Naive thymus-derived CD4-positive, alpha-beta T cell (primary cell): ENCODE measurements at places on chromosomes 13 and 19. TPM values are rescaled to one million over a fixed set of nuclear protein-coding genes. Genes with fewer than 3 reads are reported as not detected.

GRCh38 chr19:16405797-16406196 lies 66.0 kb downstream of the EPS15L1 start:
- no peaks in the 10 kb centered on the region for H3K4me1 ChIP-seq
- H3K27me3 ChIP-seq: no peaks in the 10 kb centered on the region
- no peak overlapping the region for H3K27ac ChIP-seq
- DNase-seq: no peak
- H3K36me3 ChIP-seq: no peaks in the 10 kb centered on the region
- no peak overlapping the region for H3K4me3 ChIP-seq

DNA sequence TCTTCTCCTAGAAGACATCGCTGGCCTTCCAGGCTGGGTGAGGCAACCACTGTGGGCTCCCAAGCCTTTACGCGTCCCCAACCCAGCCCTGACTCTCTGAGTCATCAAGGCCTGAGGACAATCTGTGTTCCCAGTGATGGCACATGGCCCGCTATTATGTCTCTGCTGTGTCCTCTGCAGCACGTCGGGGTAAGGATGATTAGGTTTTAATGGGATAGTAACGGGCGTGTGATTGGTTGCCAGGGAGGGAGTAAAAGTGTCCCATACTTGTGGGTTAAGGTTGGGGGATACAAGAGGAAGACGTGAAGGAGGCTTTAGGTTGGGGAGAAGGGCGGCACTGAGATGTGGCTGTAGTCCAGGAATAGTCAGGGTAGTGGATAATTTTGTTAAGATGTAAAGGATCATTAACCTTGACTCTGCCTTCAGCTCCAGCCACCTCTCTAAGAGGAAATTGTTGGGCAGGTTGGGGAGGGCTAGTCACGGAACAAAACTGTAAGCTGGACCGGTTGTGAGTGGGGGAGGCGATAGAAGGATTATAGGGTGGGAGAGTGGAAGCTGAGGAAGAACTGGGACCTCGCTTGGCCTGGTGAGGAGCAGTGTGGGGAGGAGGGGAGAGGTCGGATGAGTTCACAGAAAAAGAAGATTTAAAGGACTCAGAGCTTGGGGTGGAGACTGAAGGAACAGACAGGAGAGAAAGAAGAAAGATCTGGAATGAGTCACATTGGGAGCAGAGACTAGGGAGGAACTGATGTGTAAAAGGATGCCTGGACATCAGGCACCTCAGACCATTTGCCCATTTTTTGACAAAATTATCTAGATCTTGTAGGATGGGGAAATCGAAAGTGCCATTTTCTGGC lies 27.9 kb upstream of the IGFL1 start:
- DNase-seq: no peak
- no peak overlapping the region for H3K27ac ChIP-seq
- no peaks in the 10 kb centered on the region for H3K36me3 ChIP-seq
- H3K4me3 ChIP-seq: no peak overlapping the region

Gene ZNF709
- total RNA-seq: 8.0 TPM

Gene KCNN1
- 0.05 TPM in 1 of 2 replicates, not detected in the other for total RNA-seq

Gene ZNF497
- 2.7 TPM for total RNA-seq

DNA sequence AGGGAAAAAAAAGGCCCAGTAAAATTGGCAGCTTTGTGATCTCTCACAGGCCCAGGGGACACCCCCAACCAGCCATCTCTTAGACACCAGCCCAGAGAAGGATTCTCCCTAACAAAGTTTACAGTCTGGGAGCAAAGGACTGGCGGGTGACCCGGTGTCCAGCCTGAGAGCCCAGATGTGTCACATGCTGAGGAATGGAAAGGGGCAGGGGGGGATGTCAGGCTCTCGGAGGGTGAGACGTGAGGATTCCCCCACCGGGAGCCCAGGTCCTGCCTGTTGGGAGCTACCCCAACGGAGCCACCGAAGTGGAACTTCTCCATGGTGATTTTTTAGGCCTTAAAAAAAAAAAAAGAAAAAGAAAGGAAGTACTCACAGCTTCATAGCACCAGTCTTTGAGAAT lies 4.8 kb upstream of the CTXN1 start:
- H3K27me3 ChIP-seq: no peaks in the 10 kb centered on the region
- H3K4me1 ChIP-seq: peaks cover 4% of the 10 kb centered on the region
- H3K27ac ChIP-seq: no peak overlapping the region
- peaks cover 57% of the 10 kb centered on the region for H3K36me3 ChIP-seq

Gene GZMM
- 68.7 TPM for total RNA-seq

- no peak for DNase-seq
- H3K27ac ChIP-seq: no peak overlapping the region
- no peaks in the 10 kb centered on the region for H3K4me1 ChIP-seq
- no peaks in the 10 kb centered on the region for H3K36me3 ChIP-seq
Observed at GRCh38 chr13:37690361-37690760, 91.8 kb upstream of the POSTN start.

DNA sequence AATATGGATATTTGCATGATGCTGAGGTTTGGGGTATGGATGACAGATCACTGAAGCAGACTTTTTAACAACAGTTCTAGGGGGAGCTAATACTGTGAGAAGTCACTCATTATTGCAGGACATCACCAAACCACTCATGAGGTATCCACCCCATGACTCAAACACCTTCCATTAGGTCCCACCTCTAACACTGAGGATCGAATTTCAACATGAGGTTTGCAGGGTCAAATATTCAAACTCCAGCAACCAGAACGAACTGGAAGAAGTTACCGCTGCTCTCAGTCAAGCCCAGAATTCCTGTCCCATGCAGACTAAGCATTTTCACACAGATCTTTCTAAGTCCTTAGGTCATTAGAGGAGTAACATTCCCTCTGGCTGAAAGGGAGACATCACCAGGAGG lies 758.9 kb downstream of the UQCRFS1 start:
- no peak overlapping the region for H3K4me3 ChIP-seq
- DNase-seq: no peak
- H3K36me3 ChIP-seq: no peaks in the 10 kb centered on the region
- H3K4me1 ChIP-seq: no peaks in the 10 kb centered on the region
- no peaks in the 10 kb centered on the region for H3K27me3 ChIP-seq
- no peak overlapping the region for H3K27ac ChIP-seq

DNA sequence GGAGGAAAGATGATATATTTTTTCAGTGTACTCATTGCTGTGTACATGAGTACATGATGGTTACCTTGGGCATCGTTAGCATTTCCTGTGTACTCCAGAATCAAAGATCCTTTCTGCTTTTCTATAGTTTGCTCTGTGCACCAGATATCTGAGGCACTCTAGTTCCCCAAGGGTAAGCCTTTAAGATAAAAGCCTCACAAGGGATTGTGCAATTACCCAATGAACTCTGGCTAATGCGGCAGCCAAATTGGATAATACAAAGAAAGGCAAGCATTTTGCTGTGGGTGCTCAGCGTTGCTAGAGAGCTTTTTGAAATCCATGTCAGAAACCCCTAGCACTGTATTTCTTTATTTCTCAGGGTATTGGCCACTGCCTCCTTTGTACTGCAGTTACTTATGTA lies 2.9 kb downstream of the CYSLTR2 start:
- no peak overlapping the region for H3K27ac ChIP-seq
- no peaks in the 10 kb centered on the region for H3K27me3 ChIP-seq

Gene RASGRP4
- total RNA-seq: 32.7 TPM

DNA sequence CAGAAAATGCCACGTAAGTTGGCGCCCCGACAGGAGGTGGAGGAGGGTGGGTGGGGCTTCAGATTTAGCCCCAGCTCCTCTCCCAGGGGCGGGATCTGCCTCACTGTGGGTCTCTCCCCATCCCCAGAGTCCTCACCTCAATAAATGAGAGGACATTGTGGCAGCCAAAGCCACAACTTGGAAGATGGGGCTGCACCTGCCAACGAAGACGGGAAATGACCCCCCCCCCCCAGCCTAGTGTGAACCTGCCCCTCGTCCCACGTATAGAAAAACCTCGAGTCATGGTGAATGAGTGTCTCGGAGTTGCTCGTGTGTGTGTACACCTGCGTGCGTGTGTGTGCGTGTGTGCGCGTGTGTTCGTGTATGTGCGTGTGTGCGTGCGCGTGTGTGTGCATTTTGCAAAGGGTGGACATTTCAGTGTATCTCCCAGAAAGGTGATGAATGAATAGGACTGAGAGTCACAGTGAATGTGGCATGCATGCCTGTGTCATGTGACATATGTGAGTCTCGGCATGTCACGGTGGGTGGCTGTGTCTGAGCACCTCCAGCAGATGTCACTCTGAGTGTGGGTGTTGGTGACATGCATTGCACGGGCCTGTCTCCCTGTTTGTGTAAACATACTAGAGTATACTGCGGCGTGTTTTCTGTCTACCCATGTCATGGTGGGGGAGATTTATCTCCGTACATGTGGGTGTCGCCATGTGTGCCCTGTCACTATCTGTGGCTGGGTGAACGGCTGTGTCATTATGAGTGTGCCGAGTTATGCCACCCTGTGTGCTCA lies 1.5 kb upstream of the TRAPPC5 start:
- no peak overlapping the region for H3K27ac ChIP-seq
- peak; percentile 76 for DNase-seq
- peaks cover 6% of the 10 kb centered on the region for H3K27me3 ChIP-seq
- H3K4me3 ChIP-seq: no peak overlapping the region

Gene TM9SF2
- 38.0 TPM for total RNA-seq

Gene ZSCAN1
- total RNA-seq: not detected

DNA sequence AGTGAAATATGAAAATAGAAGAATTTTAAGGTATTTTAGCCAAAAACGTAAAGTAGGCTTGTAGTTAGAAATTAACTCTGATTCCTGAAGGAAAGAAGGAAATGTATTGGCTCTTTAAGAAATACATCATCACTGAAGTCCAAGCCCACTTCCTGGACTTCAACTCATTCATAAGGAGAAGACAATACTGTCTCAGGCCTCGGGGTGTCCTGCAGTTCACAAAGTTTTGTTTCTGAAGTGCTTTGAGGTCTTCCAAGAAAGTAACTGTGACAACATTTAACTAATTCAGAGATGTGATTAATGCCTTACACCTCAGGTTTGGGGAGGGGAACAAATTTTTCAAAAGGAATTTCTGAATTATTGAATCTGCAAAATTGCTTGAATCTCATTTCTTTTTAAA lies 65.8 kb upstream of the STARD13 start:
- no peaks in the 10 kb centered on the region for H3K36me3 ChIP-seq
- no peak overlapping the region for H3K27ac ChIP-seq
- H3K4me1 ChIP-seq: no peaks in the 10 kb centered on the region
- peaks cover 8% of the 10 kb centered on the region for H3K27me3 ChIP-seq

GRCh38 chr19:15971224-15971780 lies 22.5 kb downstream of the OR10H4 start:
- H3K27me3 ChIP-seq: no peaks in the 10 kb centered on the region
- no peak overlapping the region for H3K4me3 ChIP-seq
- no peaks in the 10 kb centered on the region for H3K4me1 ChIP-seq
- no peak overlapping the region for H3K27ac ChIP-seq

- H3K27ac ChIP-seq: no peak overlapping the region
- H3K36me3 ChIP-seq: no peaks in the 10 kb centered on the region
- no peak for DNase-seq
- no peak overlapping the region for H3K4me3 ChIP-seq
- no peaks in the 10 kb centered on the region for H3K4me1 ChIP-seq
- H3K27me3 ChIP-seq: no peaks in the 10 kb centered on the region
Observed at GRCh38 chr13:28540612-28541011, 45.7 kb upstream of the FLT1 start.

DNA sequence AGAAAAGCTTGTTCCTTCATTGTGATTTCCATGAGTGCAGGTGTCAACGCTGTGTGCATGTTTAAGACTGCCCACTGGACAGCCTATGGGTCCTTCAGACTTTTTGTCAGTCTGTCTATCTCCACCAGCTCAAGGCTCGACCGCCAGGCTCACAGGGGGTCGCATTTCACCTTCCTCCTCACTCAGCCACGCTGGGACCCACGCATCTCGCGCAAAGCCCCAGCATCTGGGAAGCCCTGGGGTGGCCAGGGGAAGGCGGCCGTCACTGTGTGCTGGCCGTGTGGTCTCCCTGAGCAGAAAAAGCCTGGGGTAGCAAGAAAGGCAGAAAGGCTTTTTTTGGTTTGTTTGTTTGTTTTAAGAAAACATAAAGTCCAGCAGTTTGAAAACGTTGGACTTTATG lies 48.5 kb downstream of the KLF2 start:
- peak overlapping the region; percentile 55 for H3K4me3 ChIP-seq
- DNase-seq: no peak
- no peaks in the 10 kb centered on the region for H3K36me3 ChIP-seq
- H3K27ac ChIP-seq: peak overlapping the region; percentile 99

DNA sequence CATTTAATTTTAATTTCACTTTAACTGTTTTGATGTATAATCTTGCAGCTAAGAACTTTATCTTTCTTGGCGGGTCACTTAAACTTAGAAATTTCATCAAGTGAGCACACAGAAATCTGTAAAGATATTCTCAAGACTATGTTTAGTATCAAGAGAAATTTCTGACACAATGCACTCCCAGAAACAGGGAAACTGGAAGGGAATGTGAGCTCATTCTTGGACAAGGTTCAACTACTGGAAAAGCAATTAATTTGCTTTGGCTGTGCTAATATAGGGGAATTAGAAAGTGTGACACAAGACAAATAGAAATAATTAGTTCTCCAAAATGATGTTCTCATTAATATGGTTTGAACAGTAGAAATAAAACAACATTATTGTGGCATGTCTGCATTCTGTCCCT lies 402.3 kb downstream of the DACH1 start:
- DNase-seq: no peak
- H3K4me3 ChIP-seq: no peak overlapping the region
- H3K27me3 ChIP-seq: no peaks in the 10 kb centered on the region
- no peak overlapping the region for H3K27ac ChIP-seq
- no peaks in the 10 kb centered on the region for H3K36me3 ChIP-seq

GRCh38 chr19:45074744-45075300 lies 1.5 kb downstream of the ZNF296 start:
- no peak overlapping the region for H3K4me3 ChIP-seq
- DNase-seq: no peak
- no peaks in the 10 kb centered on the region for H3K27me3 ChIP-seq
- peak overlapping the region; percentile 21 for H3K27ac ChIP-seq
- H3K36me3 ChIP-seq: peaks cover 30% of the 10 kb centered on the region
- H3K4me1 ChIP-seq: peaks cover 22% of the 10 kb centered on the region

DNA sequence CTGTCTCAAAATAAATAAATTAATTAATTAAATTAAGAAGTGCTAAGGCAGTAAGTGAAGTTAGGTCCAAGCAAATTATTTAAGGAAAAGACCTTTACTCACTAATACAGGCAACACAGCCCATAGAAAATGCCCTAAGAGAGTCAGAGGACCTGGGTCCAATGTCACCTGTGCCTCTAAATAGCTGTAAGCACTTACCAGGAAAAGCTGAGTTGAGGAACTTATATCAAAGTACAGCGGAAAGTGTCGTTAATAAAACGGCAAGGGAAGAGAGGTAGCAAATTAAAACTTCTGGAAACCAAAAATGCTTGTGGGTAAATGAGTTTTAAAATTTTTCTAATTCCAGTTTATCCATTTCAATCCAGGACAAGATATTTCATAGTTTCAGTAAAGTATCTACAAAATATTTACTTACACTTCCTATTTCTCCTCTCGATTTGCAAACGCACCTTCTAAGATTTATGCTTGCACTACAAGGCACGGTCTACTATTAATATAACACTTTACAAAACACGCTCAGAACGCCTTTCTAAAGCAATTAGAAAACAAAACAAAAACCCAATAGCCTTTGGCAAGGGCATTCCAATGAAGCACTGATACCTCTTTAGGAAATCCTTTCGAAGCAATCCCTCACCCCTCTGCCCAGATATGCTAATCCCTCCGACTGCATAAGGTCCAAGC lies 963 bp downstream of the VPS36 start:
- H3K36me3 ChIP-seq: no peaks in the 10 kb centered on the region
- H3K27ac ChIP-seq: peak overlapping the region; percentile 88
- H3K4me1 ChIP-seq: peaks cover 25% of the 10 kb centered on the region
- no peak for DNase-seq
- peak overlapping the region; percentile 92 for H3K4me3 ChIP-seq
